Cardiac septum (tissue), 1 donor: ENCODE measurements at places on chromosomes 6 and 20.

DNA sequence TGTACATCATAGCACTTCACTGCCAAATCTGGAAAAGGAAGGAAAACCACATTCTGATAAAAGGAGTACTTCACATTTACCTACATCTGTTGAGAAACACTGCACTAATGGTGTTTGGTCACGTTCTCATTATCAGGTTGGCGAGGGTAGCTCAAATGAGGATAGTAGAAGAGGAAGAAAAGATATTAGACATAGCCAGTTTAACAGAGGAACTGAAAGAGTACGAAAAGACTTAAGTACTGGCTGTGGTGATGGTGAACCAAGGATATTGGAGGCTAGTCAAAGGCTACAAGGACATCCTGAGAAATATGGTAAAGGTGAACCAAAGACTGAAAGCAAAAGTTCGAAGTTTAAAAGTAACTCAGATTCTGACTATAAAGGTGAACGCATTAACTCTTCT is 32.0 kb upstream of the GJA10 start:
- no peak for DNase-seq

DNA sequence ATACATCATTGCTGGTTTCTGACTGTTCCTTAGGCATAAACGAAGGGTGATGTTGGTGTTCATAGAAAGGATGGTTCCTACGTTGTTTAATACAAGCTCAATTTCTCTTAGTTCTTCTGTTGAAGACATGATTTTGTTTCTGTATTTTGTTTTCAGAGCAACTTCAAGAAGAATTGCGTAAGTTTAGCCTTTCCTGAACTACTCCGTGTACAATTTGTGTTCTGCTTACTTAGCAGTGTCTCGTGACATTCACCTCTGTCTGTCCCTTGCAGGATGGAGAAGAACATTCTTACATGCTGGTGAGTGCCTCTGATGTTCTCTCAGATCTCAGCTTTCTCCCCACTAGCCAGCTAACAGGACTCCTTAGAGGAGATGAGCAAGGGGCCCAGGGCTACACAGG is 7.6 kb downstream of the BTN2A2 start:
- DNase-seq: no peak

DNA sequence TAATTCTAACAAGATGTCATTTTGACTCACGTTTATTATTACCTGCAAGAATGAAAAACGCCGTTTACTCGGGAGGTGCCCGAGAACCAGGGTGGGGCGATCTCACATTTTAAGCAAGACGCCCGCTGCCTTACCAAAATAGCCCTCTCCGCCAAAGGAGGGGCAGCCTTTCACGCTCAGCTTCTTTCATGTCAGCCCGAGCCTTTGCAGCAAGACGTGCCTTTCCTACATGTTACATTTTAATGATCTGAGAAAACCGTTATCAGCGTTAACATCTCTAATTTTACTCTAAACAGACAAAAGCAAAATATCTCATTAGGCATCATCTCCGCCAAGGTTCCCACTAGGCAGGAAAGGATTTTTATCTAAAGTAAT is 2.0 kb downstream of the BACH2 start:
- no peak for DNase-seq

DNA sequence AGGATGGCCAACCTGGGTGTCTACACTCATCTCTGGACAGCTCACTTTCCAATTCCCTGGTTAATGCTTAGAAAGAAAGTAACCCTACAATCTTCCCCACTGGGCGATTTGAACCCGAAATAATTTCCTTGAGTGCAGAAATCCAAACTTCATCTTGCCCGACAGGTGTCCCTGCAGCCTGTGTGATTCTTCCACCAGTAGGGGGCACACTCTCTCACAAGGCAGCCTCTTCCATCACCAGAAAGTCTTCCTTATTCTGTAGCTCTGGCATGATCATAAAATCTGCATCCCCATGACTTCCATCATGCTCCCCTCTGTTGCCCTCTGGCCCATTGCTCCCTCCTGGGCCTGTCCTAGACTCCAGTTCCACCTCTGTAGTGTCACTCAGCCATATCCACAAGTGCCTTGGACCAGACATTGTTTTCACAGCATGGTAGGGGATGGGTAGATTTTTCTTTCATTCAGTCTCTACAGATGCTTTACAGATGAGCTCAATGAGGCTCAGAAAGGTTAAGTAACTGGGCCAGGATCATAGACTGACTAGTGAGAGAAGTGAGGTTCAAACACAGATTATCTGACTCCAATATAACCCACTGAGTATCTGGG is 170.4 kb upstream of the SPTLC3 start:
- no peak for DNase-seq

DNA sequence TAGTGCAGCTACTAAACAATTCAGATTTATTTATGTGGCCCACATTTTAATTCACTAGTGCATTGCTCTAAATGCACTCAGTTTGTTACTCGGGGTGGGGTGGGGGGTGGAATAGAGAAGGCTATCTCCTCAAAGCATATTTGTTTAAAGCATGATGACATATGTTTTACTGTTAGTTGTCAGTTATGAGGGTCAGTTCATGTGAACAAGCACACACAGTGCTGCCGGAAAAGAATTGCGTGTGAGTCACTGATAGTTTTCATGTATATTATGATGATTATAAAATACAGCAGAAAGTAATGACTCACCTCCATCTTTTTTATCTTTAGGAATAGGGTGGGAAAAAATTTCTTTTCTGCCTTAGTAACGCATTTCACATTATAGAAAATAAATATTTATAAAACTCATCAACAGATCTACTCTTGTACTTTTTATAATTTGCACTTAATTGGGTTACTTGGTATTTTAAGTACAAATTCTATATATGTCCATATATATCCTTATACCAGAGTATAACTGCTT is 42.2 kb upstream of the STXBP5 start:
- no peak for DNase-seq

DNA sequence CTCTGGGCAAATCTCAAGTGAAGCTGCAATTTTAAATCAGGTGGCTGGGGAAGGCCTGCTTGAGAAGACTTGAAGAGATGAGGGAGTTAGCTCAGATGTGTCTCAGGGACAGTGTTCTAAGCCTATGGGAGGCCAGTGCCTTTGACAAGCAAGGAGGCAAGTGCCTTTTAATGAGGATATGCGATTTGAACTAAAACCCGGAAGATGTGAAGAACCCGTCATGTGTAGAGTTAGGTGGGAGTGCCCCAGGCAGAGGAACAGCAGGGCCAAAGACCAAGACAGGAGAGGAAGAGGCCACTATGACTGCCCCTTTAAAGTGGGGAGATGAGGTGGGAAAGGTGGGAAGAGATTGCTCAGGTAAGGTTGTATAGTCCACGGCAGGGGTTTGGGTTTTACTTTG is 71.9 kb downstream of the SLX4IP start:
- DNase-seq: no peak
